ENCODE measurements at places on chromosomes 1 and 21.

DNA sequence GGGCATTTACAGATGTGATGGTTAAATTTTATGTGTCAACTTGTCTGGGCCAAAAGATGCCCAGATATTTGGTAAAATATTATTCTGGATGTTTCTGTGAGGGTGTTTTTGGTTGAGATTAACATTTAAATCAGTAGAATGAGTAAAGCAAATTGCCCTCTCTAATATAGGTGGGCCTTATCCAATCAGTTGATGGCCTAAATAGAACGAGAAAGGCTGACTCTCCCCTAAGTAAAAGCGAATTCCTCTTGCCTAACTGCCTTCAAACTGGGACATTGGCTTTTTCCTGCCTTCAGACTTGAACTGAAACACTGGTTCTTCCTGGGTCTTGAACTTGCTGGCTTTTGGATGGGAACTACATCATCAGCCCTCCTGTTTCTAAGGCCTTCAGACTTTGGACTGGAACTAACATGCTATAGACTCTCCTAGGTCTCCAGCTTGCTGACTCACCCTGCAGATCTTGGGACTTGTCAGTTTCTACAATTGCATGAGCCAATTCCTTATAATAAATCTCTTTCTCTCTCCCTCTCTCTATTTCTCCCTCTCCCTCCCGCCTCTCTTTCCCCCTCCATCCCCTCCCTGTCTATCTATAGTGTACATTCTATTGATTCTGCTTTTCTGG, 10.2 kb upstream of the NAV1 start:
- peak; percentile 61 for DNase-seq

- DNase-seq = no peak
These were observed 83.9 kb downstream of the NID1 start for GRCh38 chr1:235980976-235981375.

DNA sequence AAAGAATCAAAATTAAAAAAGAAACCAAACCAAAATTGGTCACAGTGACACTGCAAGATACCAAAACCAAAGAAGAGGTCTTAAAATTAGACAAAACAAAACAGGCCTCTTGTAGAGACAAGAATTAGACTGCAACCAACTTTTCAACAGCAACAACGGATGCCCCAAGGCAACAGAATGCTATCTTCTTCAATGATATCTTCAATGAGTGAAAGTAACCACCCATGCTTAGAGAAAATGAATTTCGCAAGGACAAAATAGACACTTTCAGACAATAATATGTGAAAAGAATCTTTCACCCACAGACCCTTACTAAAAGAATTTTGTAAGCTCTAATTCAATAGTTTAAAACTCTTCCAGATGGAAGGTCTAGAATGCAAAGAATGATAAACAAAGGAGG, 41.7 kb downstream of the USP48 start:
- no peak for DNase-seq

GRCh38 chr1:203289281-203289981, 15.9 kb upstream of the BTG2 start:
- DNase-seq = peak; percentile 44

- no peak for DNase-seq
These were observed 35.0 kb downstream of the UCK2 start for GRCh38 chr1:165862448-165862847.

DNA sequence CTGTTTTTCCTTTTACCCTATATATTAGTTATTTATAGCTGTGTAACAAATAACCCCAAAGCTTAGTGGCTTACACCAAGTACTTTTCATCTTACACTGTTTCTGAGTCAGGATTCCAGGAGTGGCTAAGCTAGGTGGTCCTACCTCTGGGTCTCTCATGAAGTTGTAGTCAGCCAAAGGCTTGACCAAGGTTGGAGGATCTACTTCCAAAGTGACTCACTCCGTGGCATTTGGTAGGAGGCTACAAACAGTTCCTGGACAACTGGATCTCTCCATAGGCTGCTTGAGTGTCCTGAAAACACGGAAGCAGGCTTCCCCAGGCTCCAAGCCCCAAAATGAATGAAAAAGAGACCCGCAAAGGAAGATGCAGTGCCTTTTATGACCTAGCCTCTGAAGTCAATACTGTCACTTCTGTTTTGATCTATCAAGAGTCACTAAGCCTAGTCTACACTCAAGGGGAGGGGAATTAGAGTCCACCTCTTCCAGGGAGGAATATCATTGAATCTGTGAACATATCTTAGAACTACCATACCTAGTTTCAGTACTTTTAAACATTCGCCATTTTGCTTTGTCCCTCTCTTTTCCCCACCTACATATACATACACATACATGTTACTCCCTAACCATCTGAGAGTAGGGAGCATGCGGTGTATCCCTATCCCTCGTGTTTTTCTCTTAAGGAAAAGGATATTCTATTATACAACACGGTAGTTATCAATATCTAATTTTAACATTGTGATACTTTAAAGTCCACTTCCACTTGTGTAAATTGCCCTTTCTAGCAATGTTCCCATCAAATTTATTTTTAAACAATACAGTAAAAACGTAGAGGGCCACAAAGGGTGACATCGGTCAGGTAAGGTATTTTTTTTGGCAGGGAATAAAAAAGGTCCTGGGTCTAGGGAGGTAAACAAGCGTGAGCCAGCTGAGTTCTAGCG, 67.2 kb downstream of the SLC35A3 start:
- peak; percentile 56 for DNase-seq

DNA sequence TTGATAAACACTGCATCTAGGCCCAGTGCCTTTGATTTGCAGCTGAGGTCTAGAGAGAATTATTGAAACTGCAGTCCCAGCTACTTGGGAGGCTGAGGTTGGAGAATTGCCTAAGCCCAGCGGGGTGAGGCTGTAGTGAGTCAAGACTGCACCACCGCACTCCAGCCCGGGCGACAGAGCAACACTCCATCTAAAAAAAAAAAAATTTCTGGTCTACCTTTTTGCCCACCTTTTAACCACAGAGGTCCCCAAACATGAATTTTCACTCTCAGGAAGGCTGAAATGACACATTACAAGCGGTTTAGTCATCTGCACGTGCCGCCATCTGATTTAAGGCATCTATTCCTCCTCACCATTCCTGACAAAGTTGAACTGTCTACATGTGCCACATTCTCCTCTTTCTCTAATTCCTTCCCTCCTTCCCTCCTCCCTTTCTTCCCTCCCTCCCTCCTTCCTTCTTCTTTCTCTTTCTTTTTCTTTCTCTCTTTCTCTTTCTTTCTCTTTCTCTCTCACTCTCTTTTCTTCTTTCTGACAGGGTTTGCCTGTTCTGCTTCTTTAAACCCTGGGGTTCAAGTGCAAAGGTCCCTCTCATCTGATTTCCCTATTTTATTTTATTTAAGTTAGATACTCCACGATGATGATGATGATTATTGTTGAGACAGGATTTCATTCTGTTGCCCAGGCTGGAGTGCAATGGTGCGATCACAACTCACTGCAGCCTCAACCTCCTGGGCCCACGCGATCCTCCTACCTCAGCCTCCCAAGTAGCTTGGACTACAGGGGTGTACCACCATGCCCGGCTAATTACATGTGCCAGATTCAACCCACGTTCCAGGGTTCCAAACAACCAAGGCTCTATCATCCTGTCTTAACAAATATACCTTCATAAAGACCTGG, 3.0 kb upstream of the SOD1 start:
- DNase-seq = no peak

Measured in hepatocyte (in vitro differentiated cells).